ENCODE measurements at places on chromosomes 5 and 9.

GRCh38 chr5:139061274-139061673 lies 136.9 kb downstream of the SIL1 start:
- no peak for DNase-seq

- DNase-seq: no peak
Observed at GRCh38 chr5:56515011-56515410, 281.9 kb upstream of the ANKRD55 start.

DNA sequence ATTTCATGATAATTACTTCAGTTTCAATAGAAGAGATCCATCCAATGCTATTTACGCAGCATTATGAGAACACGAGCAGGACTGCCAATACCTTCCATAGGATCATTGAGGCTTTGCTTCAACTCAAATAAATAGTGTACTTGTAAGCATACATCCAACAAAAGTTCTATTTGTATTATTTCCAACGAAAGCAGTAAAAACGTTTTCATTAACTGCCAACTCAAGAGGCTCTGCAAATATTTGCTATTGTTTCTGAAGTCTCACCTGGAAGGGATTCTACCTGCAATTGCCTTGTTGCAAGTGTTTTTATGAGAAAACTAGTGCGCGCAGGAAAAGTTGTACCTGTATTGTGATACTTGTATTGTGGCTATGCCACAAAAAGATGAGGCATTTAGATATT lies 11.0 kb upstream of the GNPDA1 start:
- DNase-seq: no peak

DNA sequence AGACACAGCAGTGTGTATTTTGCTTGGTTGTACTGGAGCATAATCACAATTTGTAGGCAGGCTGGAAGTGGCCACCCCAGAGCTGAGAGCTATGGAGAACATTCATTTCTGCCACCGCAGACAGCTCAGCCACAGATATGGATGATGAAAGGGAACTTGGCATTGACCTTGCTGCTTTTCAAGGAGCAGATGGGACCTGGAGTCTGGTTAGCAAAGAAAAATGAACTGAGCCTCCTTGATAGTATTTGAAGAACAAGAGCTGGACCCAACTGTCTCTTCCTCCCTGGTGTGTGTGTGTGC lies 395.2 kb upstream of the ZNF462 start:
- DNase-seq: no peak

GRCh38 chr5:41686767-41687166 lies 176.4 kb upstream of the PLCXD3 start:
- DNase-seq: no peak

- DNase-seq: no peak
Observed at GRCh38 chr9:121499427-121500164, at the start of gene GGTA1. Gene GGTA1 (minus strand): TSS chr9:121499844. CDS start chr9:121467922, 31,922 bp downstream.

- no peak for DNase-seq
Observed at GRCh38 chr9:110334871-110335270, 2.8 kb downstream of the TXNDC8 start.

GRCh38 chr9:109072133-109072692 lies 47.5 kb downstream of the TMEM245 start:
- no peak for DNase-seq

DNA sequence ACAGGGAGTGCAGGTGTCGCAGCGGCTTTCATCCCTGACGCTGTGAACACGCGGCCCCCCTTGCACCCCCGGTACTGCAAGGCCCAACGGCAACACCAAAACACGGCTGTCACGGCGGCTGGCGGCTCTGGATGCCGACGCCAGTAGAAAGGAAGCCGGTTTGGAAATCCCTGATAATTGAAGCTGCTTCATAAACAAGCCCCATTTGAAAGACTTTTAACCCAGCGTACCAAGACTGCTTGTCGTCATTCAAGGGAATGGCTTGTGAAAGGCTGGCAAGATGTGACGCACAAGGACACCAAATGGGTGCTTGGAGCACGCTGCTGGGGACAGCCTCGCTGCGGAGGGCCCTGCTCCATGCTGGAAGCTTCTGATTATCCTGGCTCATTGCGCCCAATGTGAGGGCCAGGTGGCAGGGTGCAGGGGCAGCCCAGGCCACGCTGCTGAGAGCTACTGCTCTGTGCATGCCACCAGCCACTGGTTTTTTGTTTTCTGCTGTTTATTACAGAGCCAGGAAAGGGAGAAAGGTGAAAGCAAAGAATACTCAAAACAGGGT lies 63.1 kb downstream of the GTF3C4 start:
- DNase-seq: no peak

DNA sequence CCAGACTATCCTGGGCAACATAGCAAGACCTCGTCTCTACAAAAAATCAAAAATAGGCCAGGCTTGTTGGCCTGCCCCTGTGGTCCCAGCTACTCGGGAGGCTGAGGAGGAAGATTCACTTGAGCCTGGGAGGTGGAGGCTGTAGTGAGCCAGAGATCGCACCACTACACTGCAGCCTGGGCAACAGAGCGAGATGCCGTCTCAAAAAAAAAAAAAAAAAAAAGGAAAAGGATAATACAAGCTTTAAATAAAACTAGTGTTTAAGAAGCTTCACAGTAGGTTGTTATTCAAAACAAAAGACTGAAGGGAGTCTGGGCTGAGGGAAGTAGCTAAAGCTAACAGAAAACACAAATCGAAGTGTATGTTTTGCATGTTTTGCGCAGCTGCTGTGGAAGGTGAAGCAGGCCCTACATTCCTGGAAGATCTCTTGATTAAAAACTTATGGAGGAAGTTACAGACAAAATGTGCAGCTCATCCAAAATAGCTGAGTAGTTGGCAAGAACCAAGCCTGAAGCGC lies 581 bp upstream of the C9orf40 start:
- DNase-seq: no peak

DNA sequence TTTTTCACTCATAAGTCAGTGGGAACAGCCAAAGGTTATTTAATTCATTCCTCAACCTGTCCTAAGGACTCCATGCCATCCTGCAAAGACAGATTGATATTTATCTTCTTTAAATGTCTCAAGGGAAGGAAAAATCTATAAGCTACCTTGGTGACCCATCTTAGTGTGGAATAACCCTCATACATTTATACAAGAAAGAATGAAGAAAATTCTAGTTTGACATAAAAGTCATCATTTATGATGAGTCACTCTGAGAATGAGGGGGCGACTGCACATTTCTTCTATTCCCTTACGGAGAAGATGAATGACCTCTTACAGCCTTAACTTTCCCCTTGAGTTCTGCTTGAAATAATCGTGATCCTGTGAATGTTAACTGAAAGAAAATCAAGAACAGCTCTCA lies 26.8 kb upstream of the NUDT12 start:
- no peak for DNase-seq

DNA sequence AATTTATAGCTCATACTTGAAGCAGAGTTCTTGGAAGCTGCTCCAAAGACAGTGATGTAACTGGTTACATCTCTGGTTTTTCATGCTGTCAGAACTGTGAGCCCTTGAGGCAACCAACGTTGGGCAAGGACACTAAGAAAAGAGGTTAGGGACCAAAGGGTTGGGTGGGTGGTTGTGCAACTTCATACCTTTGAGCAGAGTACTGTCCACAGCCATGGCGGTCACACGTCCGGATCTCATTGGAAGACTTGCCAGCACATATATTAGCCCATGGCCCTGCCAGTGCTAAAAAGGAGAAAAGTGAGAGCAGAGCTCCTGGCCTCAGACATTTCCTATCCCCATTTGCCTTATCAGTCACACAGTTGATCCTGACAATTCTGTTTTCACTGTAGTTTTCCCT lies 2.1 kb downstream of the LECT2 start:
- no peak for DNase-seq

GRCh38 chr5:177446200-177447065 lies at the start of gene PRR7:
Gene PRR7 (plus strand): TSS chr5:177446814. CDS start chr5:177455068, 8,254 bp downstream.
- peak; percentile 67 for DNase-seq

DNA sequence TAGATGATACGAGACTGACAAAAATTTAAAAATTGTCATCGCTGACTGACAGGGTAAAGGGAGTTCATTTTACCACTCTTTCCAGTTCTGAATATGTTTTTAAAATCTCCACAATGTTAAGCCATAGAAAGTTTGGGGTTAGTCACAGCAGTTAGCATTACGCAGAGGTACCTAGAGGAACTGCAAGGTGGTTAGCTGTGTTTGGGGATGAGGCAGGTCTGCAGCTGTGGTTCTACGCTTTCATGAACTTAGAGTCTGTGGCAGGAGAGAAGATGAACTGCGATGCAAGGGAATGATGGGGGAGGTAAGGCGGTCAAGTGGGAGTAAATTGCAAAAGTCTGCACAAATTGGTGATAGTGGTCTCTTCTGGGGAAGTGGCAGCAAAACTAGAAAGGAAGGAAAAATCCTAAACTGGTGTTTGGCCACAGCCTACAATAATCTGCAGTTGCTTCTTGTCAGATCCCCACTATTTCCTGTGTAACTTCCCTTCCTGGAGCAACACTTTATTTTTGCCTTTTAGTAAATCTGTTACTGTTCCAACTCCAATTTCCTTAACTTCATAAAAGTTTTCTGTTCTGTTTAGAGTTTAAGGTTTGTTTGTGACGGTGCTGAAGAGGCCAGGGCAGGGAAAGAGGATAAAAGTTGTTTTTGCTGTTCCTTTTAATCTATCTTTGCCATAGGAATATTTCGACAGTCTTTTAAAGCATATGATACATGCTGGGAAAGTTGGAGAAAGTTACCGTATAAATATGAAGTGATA lies 38.6 kb upstream of the SNX2 start:
- no peak for DNase-seq

DNA sequence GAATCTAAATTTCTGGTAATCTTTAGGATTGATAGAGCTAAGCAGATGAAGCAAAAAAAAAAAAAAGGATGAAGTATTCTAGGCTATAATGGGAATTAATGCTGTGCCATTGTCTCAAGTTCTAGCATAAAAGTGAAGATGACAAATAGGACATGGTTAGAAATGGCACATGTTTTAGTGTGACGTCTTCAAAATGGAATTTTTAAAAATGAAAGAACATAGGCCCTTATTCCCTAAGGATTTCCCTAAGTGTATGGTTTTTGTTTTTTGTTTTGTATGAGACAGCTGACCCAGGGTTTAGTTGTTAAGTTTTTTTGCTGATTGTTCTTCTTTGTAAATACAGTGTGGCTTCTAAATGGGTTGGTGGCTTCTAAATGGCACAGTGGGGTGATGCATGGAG lies 7.1 kb downstream of the TLE4 start:
- DNase-seq: no peak

GRCh38 chr9:113941526-113941925 lies 65.4 kb downstream of the ZNF618 start:
- DNase-seq: no peak

DNA sequence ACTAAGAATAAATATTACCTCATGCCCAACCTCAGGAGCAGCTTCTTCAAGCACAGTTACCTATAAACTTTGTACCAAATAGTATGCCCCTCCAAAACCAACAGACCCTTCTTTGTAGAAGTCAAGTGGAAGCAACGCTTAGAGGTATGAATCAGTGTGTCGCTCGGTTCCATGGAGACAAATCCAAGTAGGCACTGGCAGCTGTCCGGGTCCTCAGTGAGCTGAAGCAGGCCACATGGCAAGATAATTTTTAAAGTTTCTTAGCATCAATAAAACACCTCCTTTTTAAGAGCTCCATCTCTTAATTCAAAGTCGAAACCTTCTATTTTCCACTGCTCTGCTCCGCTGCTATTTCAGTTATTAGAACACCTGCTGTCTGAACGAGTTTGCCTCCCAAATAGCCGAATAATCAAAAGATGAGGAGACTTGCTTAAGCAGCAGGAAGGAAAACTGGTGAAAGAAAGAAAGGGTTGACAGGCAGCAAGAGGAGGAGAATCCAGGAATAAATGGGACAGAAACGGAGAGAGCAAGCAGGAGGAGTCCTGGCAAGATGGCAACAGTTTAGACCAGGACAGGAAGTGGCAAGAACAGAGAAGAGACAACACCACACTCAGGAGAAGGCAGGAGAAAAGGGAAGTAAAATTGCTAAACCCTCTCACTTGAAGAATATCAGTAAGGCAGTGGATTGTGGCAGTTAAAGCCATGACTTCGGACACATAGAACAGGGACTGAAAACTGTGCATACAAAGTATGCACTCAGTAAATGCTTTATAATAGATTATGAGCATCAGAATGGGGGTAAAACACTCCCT lies 65.0 kb downstream of the PPP2R2B start:
- DNase-seq: no peak

DNA sequence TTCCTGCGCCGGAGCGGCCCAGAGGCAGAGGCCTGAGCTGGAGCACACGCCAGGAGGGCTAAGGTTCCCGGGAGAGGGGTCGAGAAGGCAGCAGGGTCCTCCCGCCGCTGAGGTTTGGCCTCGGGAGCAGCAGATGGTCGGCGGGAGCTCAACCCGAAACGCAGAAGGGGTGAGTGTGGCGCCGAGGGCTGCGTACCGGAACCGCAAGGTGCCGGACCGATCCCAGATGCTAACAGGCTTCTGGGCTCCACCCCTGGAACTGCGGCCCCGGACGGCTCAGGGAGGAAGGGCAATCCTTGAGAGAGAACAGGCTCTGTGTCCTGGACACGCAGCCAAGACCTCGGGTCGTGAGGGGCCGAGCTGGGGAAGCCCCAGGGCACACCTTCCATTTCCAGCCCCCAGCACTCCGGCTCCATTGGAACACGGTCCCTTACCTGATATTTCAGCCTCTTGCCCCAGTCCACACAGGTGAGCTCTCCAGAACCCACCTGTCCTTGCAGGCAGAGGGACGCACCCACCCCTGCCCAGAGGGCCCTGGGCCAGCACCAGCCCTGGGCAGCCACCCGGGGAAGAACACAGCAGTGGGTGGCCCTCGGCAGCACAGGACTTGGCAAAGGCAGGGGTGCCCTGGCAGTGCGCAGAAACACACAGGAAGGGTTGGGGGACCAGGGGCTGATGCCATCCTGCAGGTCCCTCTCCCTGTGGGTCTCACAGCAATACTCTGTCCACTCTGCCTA lies 1.4 kb downstream of the LHX3 start:
- no peak for DNase-seq

- DNase-seq: no peak
Observed at GRCh38 chr5:78576376-78576775, 72.2 kb downstream of the LHFPL2 start.

DNA sequence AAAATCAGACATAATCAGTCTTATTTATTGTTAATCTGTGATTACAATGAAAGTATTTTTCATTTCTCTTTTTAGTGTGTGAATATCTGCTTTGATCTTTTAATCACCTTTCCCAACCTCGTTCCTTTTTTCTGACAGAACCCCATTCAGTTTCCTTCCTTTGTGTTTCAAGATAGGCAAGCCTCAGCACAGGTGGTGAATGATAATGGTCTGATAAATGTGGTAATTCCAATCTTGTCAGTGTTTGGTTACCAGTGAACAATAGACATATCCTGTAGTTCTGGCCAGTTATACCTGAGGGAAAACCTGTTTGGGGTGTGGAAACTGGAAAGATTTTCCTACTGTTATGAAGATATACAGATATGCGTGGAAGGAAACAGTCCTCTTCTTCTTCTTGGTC lies 13.5 kb downstream of the STX17 start:
- DNase-seq: no peak

DNA sequence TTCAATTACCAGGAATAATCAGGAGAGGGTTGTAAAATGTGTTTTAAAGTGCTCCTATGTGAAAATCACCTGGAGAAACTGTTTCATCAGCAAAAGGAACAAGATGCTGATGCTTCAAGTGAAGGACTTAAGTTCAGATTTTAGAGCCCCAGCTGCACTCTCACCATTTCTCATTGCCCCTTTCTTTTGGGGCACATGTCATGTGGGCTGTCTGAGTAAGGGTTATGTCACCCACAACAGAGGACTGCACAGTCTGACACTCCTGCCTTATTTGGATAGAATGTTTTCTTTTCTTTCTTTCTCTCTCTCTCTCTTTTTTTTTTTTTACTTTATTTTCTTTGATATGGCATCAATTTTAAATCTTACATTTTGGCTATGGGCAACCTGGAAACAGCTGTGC lies 204.1 kb upstream of the EFNA5 start:
- DNase-seq: no peak

All from activated T-helper 1 cell treated with anti-CD3 and anti-CD28 coated beads, Interleukin-2, amount 50 U/mL, for 16 hours (primary cell).